EL (cell line): ENCODE measurements at places on chromosomes 11 and 22.
A peak's percentile ranks its signal among the peaks of the same experiment; 100 is the strongest.

- no peak for DNase-seq
Observed at GRCh38 chr11:32435152-32435480, 223 bp downstream of the WT1 start.

DNA sequence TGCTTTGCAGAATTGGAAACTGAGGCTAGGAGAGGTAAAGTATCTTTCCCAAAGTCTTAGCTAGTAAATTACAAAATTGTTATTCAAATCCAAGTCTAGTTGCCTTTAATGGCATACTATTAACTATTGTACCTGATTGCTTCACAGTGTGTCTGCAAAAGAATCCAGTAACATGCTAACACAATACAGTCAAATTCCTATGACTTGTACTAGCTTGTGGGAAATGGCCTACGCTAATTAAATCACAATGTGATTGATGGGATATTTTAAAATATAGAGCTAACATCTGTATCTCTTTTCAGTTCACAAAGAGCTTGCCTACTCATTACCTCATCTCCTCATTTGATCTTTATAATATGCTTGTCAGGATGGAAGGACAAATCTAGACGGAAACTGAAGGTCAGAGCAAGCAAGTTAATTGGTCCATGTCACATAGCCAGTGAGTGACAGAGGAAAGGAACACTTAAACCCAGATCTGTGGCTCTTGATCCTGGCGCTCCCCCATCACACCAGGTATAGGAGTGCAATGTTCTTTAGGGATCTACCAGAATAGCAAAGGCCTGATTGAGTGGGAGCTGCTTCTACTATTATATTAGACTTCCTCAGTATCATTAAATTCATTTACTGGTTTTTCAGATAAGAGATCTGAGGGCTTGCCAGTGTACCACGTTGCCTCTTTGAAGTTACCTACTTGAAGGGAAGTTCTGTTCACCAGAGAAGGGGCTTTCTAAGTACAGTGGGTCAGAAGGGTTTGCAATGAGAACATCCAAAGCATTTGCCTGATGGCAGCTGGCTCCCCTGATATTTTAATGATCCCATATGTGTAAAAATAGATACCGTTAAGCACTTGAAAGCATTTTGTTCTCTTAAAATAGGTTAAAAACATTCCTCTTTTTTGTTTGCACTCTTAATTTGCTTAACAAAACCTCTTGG lies 213.6 kb upstream of the SESN3 start:
- DNase-seq, result no peak

DNA sequence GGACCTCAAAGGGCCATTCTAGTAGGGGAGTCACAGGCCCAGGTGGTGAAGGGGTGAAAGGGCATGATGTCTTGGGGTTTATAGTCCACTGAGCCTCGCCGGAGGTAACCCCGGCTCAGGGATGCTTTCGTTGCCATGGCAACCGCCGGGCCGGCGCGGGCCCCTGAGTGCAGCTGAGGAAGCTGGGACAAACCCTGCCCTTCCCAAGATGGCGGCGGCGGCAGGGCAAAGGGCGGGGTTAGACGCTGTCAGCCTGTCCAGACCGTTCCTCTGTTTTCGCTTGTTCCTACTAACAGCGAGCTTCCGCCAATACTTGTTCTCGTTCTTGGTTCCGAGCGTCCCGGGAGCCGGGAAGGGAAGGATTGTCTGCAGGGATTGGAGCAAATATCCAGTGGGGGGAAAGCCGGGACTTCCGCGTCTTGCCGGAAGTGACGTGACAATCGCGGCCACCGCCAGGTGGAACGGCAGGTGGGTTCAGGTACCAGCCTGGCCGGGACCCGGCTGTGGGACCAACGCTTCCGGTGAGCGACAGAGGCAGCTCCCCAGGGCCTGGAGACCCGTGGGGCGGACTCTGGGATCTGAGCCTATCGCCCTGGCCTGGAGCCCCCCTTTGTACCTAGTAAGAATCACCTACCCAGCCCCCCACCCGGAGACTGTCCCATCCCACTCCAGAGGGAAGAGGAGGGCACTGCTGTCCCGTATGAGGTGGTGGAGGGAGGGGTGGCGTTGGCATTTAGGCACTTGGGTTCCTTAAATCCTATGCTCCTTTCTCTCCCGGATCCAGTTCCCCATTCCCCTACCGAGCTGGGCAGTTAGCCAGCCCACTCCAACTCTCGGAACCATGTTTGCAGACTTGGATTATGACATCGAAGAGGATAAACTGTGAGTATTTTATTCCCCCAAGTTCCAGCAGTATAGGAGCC lies at the start of gene PICK1:
TSS of gene PICK1 (plus strand) at position 436 of the 923 bp plus-strand sequence. CDS start at position 842, 406 bp downstream.
- DNase-seq, result peak; percentile 94

DNA sequence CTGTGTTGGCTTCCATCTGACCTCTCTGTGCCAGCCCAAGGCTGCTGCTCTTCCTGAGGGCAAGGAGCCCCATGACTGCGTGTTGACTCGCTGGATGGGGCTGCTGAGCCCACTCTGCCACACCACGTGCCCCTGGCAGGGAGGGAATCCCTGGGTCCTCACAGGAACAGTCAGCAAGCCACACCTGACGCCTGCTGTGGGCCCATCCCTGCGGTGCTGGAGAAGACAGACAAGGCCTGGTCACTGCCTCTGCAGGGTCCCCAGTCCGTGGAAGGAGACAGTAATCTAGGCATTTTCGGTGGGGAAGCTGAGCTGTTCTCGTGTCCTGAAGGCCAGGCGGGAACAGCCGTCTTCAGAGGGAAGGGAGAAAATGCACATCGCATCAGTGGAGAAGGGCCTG lies 10.6 kb upstream of the PPP6R3 start:
- no peak for DNase-seq

- DNase-seq, result no peak
Observed at GRCh38 chr11:129605815-129606214, 209.8 kb upstream of the TMEM45B start.

DNA sequence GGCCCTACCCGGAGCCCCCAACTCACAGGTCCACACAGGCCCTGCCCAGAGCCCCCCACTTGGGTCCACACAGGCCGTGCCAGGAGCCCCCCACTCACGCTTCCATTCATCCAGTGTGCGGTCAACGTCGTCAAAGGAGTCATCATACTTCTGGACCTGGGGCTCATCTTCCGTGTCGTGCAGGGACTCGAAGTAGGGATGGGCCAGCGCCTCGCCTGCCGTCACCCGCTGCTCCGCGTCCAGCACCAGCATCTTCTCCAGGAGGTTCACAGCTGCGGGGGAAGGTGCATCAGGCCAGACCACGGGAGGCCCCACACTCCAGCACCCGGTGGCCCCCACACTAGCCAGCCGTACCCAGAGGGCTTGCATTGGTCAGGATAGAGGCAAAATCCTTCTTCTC lies 4.0 kb upstream of the HDAC10 start:
- DNase-seq, result no peak

GRCh38 chr11:13098063-13098462 lies 88.9 kb downstream of the RASSF10 start:
- no peak for DNase-seq

DNA sequence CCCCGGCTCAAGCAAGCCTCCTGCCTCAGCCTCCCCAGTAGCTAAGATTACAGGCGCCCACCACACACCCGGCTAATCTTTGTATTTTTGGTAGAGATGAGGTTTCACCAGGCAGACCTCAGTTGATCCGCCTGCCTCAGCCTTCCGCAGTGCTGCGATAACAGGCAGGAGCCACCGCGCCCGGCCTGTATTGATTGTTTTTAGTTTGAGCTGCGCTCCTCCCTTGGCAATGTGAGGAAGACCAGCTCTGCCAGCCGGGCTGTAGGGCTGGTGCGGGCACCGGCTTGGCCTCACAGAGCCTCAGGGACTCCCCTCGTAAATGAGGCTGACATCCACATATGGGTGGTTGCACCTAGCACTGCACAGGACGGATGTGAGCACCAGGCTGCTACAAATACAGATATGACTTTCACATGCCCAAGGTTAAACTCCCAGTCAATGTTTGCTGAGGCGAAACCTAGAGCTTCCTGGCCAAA lies 7.5 kb upstream of the SLC2A11 start:
- DNase-seq, result no peak

- DNase-seq, result peak; percentile 45
Observed at GRCh38 chr11:84800755-84801346, 826.3 kb downstream of the DLG2 start.

- DNase-seq, result no peak
Observed at GRCh38 chr11:65415499-65416340, 6.9 kb upstream of the NEAT1 start.

GRCh38 chr11:120302001-120302805 lies 22.9 kb upstream of the TLCD5 start:
- DNase-seq, result no peak

GRCh38 chr11:113875234-113876073 lies at the start of gene USP28:
USP28 (minus strand) TSS chr11:113875572; CDS start chr11:113875501, 71 bp downstream.
- DNase-seq, result peak; percentile 96

- DNase-seq, result no peak
Observed at GRCh38 chr11:46674463-46675287, 25.7 kb downstream of the ARHGAP1 start.

DNA sequence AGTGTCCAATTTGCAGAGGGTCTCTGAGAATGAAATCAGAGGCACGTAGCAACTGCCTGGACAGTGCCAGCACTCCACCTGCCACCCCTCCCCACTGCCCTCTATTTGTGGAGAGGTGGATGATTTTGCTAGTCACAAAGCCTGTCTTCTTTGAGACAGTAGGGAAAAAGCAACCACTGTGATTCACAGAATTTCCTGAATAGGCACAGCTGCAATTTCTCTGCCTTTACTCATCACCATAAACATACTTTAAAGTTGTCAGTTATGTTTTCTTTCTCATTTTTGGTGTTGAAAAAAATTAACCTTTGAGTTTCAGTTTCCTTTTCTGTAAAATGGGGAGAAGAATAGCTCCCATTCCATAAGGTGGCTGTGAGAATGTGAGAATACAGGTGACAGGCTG lies 134.3 kb downstream of the TEAD1 start:
- peak; percentile 72 for DNase-seq

DNA sequence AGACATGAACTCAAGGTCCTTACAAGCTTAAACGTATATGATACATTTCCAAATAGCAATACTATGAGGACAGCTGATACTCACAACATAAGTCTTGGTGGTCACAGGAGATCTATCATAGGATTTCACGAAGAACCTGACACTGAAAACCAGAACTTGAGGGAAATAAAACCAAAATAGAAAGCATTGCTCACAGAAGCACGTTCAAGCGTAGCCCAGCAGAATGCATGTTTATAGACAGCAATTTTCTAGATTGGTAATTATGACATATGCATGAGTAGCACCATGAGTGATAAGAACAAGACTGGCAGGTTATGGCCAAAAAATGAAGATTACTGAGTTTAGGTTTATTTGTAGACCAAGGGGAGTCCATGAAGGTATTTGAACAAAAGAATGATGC lies 243.5 kb downstream of the ETS1 start:
- DNase-seq, result no peak

DNA sequence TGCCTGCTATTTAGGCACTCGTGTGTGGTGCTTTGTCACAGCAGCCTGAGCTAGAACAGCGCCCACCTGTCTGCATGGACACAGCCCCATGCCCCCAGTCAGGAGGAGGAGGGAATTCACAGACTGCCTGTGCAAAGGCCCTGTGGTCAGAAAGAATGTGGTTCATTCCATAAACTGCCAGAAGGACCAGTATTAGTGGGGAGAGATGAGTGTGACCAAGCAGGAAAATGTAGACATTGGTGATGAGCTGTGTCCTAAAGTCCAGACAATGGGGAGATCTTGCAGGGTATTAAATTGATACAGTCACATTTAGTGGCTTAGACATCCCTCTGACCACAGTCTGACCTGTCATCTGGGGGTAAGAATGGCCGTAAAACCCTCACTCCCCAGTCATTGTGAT lies 83.7 kb upstream of the LINC01488 start:
- DNase-seq, result no peak

DNA sequence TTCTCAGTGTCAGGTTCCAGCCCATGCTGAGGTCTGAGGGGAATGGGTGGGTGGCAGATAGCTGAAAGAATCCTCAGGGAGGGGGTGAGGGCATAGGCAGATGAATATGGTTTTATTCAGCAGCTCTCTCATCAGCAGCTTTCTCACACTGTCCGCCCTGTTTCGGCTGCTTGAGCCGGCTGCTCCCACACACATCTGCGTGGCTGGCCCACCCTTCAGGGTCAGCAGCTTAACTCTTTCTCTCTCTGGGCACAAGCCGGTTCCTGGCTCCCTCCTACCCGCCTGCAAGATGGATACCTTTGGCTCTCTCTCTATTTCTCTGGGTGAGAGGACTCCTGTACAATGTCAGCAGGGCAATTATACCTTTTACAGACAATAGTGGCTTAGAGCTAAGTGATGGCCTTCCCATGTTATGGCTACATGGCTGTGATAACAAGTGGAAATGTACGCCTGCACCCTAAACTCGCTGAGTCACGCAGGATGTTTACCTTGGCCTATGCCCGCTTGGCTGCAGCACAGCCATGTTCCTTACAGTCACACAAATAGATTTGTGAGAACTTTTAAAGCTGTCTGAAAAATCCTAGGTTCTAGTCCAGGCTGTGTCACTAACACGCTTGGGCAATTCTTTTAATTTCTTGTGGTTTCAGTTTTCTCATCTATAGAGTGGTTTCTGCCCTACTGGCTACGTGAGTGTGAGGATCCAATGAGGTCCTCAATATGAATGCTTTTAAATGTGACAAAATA lies 4.1 kb downstream of the MMP20 start:
- DNase-seq, result peak; percentile 66

- DNase-seq, result no peak
Observed at GRCh38 chr11:19228968-19229367, 11.8 kb downstream of the E2F8 start.

DNA sequence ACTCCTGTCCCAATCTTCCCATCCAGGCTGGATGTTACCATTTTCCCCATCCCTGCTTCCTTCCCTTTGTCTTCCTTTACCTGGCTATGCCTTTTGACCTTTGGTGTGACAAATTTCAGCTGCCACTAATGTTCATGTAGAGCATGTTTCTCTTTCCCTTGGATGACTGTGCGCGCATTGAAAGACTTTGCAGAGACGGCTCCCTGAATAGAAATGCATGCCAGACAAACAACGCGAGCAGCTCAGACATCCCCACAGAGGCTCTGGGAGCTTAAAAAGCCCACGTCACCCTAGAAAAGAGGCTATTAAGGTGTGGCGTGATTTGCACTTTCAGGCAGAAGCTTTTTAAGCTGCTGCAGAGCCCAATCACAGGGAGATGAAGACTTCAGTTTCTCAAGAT lies 202.0 kb downstream of the NTM start:
- DNase-seq, result no peak

GRCh38 chr11:111759778-111760407 lies 6.3 kb downstream of the PPP2R1B start:
- DNase-seq, result no peak

DNA sequence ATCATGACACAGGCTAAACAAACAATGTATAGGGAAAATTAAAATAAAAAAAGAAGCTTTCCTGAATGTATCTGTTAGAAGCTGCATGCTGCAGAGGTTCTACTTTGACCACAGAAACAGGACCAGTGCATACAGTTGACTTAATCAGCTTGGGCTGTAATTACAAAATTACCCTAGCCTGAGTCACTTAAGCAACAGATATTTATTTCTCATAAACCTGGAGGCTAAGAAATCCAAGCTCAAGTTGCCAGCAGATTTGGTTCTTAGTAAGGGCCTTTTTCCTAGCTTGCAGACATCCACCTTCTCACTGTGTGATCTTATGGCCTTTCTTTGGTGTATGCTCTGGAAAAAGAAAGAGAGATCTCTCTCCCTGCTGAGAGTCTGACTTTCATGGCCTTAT lies 946.5 kb upstream of the RAG2 start:
- no peak for DNase-seq
